ENCODE measurements at places on chromosomes 5 and 9. TPM values are rescaled to one million over a fixed set of nuclear protein-coding genes. Genes with fewer than 3 reads are reported as not detected.

The LHX6 gene
- total RNA-seq: 1.5 TPM

The ALG2 gene
- total RNA-seq: 18.4 TPM

The SAXO1 gene
- total RNA-seq: not detected

The MYORG gene
- total RNA-seq: 21.4 TPM

The C9 gene
- not detected for total RNA-seq

The PDE6A gene
- total RNA-seq: not detected

The ENC1 gene
- total RNA-seq: 3.9 TPM

The ZBTB26 gene
- total RNA-seq: 13.3 TPM

The PCDHA9 gene
- 0.66 TPM for total RNA-seq

The PCA3 gene
- 0.28 TPM for total RNA-seq

The THBS4 gene
- 142 TPM for total RNA-seq

The WWC1 gene
- total RNA-seq: 1.1 TPM

The PCDHGA4 gene
- total RNA-seq: 11.3 TPM

- DNase-seq: no peak
Measured at GRCh38 chr5:102545175-102545574, 46.4 kb upstream of the SLCO6A1 start.

GRCh38 chr5:143274952-143275351, 128.5 kb downstream of the NR3C1 start:
- DNase-seq: no peak

DNA sequence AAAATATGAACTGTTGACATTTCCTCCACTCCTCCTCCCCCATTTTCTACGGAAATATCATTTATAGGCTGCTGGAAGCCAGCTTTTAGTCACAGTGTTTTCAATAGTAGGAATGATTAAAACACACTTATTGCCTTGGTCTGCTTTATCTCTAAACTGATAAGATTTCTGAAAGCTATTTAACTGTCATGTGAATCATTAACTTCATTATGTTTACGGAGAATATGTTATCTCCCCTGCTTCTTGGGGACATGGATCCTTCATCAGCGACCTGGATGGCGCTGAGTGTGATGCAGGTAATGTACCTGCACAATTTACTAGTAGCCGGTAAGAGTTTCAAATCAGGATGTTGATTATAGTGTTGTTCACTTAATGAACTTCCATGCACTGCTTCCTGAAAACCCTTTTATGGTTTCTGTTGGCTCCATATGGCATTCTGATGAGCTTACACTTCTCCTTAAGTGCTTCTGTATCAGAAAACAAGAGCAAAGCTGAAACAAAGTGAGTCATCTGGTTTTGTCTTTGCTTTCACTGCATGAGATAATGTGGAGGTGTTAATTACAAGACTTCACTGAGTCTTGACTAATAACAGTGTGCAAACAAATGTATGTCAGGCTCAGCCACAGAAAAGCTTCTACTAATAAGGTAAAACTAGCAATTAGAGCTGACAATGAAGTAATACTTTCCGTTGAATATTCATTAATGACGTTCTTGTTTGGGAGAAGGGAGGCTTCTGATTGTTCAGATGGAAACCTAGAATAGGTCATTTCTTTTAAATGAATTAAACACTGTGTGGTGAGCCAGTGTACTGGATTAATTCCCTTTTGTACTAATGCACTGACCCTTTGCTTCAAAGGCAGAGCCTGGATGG, 162.4 kb upstream of the ZNF608 start:
- DNase-seq: no peak

DNA sequence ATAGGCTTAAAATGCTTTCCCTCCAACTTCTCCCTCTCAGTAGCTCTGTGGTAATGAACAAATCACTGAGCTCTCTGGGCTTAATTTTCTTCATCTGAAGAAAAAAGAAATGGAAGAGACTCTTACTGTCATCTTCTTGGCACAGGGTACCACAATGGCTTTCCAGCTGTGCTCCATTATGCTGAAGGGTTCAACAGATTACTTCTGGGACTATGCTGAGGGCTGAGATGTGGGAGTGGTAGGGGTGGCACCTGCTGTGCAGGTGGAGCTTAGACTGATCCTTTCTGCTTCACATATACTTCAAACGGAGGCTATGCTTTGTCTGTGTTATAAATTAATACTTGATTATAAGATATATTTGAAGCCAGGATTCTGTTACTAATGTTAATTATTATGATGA, 840.2 kb upstream of the C9orf72 start:
- DNase-seq: no peak

DNA sequence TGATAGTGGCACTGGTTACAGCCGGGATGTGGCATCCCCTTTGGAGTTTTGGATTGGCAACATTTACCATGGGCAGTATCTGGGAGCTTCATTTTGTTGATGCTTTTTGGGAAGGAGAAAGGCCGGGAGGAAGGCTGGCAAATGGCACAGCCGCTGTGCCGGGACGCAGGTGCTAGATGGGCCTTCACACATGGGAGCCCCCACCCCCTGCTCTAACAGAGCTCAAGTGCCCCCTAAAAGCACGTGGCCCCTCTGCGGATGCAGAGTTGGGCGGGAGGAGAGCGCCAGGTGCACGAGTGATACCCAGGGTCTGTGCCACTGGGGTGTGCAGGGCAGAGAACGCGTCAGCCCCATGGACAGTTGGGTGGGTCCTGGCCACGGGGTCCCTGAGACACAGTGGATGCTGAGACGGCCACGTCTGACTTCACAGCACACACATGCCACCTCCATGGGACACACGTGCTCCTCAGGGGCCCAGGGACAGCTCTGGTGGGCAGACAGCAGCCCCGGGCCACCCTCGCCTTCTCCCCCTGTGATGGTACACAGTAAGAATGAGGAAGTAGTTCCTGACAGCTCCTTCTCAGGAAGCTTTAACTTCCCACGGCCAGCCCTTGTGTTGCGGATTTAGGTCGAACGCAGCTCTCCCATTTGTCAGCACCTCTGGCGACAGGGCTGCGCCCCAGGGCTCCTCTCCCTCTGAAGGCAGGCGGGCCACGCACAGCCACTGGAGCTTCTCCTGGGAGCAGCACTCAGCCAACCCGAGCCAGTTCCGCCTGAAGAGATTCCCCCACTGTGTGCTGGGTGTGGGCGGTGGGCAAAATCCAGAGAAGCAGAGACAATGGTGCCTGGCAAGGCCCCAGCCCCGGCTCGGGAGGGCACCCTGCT, 10.8 kb downstream of the SLC9A3 start:
- DNase-seq: no peak

DNA sequence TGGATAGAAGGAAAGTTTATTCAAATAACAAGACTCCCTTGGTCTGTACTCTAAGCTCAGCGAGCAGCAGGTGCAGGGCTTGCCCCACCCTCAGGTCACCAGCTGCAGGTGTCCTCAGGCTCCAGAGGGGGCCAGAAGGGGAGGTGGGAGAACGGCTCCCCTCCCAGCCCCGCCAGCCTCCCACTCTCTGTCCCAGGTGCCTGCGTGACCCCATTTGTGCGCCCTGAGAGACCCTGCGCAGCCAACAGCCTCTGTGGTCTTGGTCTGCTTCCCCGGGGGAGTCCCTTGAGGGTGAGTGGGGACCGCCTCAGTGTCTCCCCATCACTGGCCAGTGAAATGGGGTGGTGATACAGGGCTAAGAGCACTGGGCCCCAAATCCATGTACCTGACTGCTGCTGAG, 62.3 kb upstream of the STXBP1 start:
- DNase-seq: no peak

DNA sequence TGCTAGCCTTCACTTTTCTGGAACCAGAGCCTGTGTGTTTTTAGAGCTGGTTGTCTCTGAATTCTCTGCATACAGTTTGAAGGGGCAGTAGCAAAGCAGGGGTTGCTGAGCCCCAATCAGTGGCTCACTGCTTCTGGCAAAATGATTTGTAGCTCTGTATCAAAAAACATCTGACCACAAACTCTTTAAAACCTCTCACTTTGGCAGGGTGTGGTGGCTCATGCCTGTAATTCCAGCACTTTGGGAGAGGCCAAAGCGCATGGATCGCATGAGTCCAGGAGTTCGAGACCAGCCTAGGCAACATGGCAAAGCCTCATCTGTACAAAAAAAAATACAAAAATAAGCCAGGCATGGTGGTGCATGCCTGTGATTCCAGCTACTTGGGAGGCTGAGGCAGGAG, 28.3 kb upstream of the APC start:
- DNase-seq: no peak

- DNase-seq: no peak
Measured at GRCh38 chr5:59637884-59638580, 255.5 kb downstream of the PDE4D start.

- DNase-seq: no peak
Measured at GRCh38 chr9:107700847-107701246, 211.3 kb upstream of the KLF4 start.

GRCh38 chr9:99224445-99224844, 2.4 kb downstream of the SEC61B start:
- no peak for DNase-seq

DNA sequence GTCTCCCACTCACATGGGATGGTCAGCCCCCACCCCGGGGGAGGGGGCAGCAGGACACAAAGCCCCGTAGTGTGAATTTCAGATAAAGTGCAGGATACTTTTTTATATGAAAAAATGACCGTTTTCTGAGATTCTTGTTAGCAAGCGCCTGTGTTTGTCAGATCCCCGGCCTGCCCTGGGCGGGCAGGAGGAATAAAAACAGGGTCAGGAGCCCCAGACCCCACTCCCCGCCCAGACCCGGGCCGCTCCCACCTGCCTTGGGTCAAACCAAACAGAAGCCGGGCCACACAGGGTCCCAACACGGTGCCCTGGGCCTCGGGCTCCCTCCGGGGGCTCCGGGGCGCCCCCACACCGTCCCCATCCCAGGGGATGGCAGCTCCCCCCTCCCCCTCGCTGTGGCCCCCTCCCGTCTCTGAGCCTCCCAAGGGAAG, 13.5 kb upstream of the NRARP start:
- no peak for DNase-seq

DNA sequence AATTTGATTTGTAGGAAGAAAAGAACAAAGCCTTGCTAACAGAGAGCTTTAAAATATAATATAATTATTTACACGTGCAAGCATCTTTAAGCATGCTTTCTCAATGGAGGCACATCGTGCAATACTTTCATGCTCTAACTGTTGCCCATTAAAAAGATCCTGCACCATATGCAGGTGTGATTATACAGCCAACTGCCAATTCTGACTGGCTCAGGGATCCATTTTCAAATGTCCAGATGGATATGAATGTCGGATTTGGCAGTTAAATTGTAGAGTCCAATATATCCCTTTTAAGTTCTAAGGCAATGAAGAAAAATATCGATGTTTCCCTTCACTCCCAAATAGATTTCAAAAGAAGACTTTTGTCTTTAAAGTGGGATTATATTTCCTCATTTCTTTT, 416.4 kb upstream of the CD180 start:
- DNase-seq: no peak

DNA sequence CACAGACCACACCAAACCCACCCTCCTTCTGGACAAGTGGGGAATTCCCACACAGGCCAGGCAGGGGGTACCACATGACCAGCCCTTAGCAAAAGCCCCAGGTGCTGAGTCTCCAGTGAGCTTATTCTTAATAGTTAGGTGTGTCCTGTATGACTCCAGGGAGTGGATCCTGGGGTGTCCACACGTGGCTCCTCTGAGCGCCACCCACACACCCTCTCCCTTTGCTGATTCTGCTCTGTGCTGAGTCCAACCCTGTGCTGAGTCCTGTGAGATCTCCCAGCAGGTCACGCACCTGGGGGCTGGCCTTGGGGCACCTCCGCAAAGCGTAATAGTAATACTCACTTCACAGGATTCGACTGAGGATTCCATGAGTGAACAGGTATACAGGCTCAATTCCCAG, 12.7 kb downstream of the LRRC14B start:
- DNase-seq: no peak

DNA sequence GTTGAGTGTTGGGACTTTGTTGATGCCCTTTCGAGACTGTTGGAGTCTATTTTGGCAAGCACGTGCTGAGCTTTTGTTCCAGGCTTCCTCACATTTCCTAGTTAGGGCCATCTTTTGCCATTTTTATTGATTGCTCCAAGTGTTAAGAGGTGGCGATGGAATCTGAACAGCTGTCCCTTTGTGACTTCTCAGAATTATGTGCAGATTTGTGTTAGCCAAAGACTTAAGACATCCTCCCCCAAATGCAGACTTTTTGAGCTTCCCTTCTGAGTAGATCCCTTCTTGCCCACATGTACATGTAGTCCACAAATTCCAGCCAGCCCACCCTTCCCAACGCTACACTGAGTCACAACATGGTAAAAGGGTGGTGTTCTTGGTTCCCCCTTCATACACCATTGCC, 59.2 kb downstream of the SPIN1 start:
- DNase-seq: no peak

GRCh38 chr9:107141967-107142366, 141.1 kb upstream of the RAD23B start:
- no peak for DNase-seq

DNA sequence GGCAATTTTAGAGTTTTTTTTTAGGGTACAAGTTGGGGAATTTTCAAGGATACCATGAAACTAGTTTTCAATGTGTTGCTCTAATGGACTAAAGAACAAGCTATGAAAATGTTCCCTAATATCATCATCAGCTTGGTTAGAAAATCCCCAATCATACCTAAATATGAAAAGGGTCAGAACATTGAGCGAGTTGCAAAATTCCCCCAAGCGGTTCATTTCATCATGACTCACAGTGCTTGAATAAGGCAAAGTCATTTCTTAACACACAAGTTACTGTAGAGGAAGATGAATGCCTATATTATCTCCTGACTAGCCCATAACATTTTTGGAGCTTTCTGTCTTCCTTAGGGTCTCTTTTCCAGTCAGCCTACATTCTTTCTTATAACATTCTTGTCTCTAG, 62.7 kb downstream of the ST8SIA4 start:
- DNase-seq: no peak

- DNase-seq: no peak
Measured at GRCh38 chr9:17280350-17281012, 145.6 kb downstream of the CNTLN start.

DNA sequence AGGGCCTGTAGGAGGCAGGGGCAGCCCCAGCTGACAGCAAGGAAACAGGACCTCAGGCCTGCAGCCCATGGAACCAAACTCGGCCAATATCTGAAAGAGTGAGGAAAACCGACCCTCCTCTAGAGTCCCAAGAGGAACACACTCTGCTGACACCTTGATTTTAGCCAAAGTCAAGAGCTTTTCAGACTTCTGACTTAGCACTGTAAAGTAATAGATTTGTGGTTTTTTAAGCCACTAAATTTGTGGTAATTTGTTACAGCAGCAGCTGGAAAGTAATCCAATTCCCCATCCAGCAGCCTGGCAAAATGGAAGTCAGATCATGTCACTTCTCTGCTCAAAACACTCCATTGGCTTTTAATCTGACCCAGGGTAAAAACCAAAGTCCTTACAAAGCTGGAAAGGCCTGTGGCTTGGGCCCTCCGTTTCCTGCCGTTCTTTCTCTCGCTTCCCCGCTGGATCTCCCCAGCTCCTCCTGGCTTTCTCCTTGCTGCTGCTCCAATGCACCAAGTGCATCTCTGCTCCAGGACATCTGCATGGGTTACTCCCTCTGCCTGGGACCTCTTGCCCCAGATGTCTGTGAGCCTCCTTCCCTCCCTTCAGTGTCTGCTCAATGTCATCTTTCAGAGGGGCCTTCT, 79.0 kb downstream of the C5orf15 start:
- peak; percentile 14 for DNase-seq

- DNase-seq: no peak
Measured at GRCh38 chr9:89304020-89304833, 6.8 kb upstream of the CKS2 start.

- DNase-seq: no peak
Measured at GRCh38 chr5:171149772-171150171, 159.3 kb upstream of the TLX3 start.

GRCh38 chr5:98638111-98638510, 135.4 kb upstream of the RGMB start:
- no peak for DNase-seq
